CD4-positive, alpha-beta T cell treated with Interleukin-15 for 4 hours (primary cell): ENCODE measurements at places on chromosomes 7 and 10.

GRCh38 chr10:132229834-132230556, 43.2 kb downstream of the DPYSL4 start:
- peak; percentile 29 for DNase-seq

GRCh38 chr7:50564640-50565558, at the start of gene DDC:
Gene DDC (minus strand): TSS chr7:50565405. CDS start chr7:50544085, 21,320 bp downstream.
- no peak for DNase-seq

- DNase-seq = no peak
Observed at GRCh38 chr10:47397256-47397655, 13.2 kb upstream of the ZNF488 start.

DNA sequence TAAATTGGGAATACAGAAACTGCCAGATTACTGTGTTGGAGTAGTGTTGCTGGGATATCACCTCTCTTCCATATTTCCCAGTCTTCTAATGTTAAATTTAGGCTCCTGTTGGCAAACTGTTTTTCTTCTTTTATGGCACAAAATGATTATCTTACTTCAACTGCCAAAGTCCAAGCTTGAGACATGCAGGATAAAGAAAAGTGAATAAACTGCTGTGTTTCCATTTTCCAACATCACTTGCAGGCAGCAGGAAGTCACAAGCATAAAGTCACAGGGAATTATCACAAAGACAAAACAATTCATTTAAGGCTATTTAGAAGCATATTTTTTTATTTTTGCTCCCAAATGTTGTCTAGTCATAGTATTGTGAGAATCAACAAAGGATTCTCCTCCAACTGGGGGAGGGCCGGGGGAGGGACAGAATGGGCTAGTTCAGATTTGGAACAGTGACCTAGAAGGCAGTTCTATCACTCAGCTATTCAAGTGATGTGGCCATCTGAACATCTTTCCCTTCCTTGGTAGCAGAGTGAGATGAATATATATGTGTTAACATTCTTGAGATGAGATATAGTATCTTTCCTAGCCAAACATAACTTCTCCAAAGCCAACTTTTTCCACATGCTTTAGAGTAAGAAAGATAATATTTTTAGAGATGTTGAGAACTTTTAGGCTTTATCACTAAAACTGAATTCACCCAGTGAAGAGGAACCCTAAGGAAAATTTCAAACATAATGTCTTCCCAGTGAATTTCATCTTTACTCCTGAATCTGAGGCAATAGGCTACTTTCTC, 364.7 kb downstream of the CTNNA3 start:
- DNase-seq = no peak

DNA sequence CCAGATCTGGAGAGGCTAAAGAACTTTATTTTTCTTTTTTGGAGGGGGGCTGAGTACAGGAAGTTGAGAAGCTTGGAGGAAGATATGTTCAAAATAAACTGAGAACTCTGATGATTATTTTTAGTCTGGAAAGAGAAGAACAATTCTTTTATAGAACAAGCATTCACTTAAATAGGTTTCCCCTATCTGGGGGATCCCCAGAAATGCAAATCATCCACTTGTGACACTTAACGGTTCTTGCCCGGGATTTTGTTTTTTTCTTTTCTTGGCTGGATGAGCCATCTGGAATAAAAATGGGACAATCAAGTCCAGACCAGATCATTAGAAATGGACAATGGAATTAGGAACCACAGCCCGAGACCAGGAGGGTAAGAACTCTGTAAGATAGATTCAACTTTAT, 95.9 kb upstream of the EGR2 start:
- DNase-seq = no peak

GRCh38 chr10:130202984-130203621, 66.9 kb downstream of the GLRX3 start:
- no peak for DNase-seq

DNA sequence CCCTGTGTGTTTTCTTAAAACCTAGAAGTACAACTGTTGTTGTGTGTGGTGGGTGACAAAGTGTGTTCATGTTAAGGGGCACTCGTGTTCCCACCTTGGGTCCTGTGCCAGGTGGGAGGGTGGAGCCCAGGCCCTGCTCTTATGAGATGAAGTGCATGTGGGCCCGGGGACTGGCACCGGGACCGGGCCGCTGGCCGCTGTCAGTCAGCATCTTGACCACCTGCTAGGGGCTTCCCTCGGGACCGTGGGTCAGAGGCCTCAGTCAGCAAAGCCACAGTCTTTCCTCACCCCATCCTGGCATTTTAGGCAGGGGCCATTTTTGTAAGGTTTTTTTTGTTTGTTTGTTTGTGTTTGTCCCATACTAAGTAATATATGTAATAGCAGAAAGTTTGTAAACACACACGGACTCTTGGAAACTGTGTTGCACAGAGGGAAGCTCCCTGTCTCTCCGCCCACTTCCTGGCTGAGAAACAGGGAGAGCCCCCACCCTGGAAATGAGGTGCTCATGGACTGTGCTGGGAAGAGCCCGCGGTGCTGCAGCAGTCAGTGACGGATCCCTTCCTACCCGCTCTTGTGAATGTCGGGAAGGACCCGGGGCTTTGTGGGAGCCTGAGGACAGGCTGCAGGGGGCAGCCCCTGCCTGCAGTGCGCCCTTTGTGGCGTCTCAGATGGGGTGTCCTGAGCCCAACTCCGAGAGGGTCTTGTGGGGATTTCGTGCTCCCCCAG, 13.4 kb downstream of the AGAP3 start:
- DNase-seq = no peak

DNA sequence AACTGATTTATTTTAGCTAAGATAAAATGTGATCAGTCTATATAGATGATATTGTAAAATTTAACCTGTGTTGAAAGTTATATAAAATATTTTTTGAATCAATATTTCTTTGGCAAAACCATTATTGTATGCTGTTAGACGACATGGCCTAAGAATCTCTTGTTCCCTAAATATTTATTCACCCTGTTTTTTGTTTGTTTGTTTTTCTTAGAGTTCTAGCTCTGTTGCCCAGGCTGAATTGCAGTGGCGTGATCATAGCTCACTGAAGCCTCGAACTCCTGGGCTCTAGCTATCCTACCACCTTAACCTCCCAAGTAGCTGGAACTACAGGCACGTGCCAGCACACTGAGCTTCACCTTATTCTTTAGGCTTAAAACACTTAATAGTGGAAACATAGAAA, 410.7 kb downstream of the ARL4A start:
- DNase-seq = no peak

DNA sequence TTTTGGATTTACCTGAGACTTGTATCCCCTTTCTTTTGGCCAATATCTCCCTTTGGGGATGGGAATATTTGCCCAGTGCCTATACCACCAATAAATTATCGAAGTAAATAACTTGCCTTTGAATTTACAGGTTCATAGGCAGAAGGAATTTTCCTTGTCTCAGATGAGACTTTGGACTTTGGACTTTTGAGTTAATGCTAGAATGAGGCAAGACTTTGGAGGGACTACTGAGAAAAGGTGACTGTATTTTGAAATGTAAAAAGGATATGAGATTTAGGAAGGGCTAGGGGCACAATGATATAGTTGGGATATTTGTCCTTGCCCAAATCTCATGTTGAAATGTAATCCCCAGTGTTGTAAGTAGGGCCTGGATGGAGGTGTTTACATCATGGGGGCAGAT, 384.5 kb upstream of the GHITM start:
- no peak for DNase-seq

- DNase-seq = no peak
Observed at GRCh38 chr7:149180722-149181449, 14.5 kb upstream of the ZNF282 start.

GRCh38 chr7:108604307-108605077, 34.8 kb downstream of the DNAJB9 start:
- no peak for DNase-seq

GRCh38 chr10:111830359-111830758, 353.2 kb downstream of the GPAM start:
- no peak for DNase-seq

- DNase-seq = no peak
Observed at GRCh38 chr7:13800694-13801448, 188.6 kb downstream of the ETV1 start.

DNA sequence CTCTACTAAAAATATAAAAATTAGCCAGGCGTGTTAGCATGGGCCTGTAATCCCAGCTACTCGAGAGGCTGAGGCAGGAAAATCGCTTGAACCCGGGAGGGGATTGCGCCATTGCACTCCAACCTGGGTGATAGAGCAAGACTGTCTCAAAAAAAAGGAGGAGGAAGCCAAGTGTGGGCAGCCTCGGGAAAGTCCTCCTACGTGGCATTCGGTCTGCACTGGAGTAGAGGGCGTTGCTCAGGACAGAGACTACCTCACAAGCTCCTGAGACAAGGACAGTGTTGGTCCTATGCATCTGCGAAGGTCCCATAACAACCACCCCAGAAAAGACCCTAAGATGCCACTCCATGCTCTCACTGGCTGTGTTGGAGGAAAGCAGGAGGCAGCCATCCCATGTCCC, 10.0 kb upstream of the SERPINE1 start:
- DNase-seq = no peak

GRCh38 chr10:11663763-11664555, 52.5 kb upstream of the USP6NL start:
- no peak for DNase-seq

DNA sequence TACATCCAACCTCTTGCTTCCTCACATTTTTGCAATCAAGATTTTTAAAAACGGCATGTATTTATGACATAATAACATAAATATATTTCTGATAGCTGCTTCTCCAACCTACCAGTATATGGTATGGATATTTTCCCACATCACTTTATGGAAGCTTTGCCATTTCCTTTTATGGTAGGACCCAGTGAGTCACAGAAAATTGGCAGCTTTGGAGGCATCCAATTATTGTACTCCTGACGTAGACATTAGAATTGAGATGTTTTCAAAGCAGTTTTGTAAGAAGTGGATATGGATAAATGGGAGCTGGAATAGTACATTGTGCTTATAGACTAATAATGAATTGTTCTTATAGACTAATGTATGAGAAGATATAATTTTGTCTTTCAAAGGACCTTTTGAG, 23.8 kb upstream of the BICC1 start:
- no peak for DNase-seq

DNA sequence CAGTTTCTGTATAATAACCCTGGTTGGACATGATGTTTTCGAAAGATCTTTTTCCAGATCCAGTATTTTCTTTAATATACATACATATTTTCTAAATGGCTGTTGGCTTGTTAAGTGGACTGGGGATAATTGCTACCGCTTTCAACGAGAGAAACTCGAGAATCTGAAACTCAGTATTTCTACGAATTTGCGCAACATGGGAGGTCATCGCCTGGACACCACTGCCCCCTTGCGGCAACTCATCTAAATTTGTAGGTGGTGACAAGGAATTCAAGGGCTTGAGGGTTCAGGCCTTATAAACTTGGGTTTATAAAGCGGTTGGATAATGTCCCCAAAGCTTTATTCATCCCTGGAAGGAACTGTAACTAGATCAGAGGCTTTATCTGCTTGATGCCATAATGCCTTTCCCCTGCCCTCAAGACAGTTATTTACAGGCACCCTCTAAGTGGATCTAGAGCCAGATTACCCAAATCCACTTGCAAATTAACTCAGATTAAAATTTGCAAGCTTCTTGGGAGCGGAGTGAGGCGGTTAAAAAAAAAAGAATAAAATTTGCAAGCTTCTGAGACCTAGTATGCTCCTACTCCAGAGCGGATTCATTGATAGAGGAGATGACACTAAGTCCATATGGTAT, 21.3 kb upstream of the KCNK18 start:
- peak; percentile 67 for DNase-seq

GRCh38 chr10:124003070-124003419, 90.4 kb downstream of the CHST15 start:
- DNase-seq = no peak

DNA sequence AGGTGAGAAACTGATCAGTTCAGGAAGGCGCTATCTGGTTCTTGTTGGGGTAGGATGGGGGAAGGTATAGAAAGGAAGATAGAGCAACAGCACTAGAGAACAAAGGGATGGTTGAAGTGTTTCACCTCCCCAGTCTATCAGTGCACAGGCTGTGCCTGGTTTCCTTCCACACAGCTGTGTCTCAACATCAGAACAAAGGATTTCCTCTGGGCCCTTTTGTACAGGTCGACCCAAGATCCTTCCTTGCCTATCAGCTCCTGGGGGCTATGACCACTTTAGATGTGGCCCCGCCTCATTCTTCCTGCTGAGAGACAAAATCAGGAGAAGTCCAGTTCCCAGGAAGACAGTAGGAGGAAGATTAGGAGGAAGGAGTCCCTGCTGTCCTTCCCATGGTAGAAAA, 65.6 kb downstream of the NAMPT start:
- DNase-seq = no peak

- DNase-seq = no peak
Observed at GRCh38 chr7:149295481-149295850, 33.5 kb downstream of the ZNF783 start.

DNA sequence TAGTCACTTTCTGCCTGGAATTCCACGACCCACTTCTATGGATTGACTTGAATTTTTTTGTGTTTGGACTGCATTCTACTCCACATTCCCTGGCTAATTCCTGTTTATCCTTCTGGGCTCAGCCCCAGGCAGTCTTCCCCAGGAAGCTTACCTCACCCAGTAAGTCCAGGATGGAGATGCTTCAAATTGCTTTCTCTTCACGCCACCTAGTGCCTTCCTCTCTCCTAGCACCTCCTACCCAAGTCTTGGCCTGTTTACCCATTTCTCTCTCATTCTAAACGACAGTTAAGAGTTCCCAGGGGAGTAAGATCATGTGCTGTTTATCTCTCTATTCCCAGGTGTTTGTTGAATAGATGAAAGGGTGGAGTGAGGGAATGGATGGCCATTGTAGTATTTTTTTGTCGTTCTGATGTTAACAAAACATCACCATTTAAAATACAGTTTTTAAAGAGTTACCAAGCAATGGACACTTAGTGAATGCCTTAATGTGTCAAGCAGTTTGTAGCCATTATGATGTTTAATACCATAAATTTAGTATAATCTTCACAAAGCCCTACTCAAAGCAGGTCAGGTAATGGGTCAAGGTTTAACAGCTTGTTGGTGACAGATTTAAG, 45.5 kb upstream of the TARP start:
- no peak for DNase-seq

GRCh38 chr7:18927134-18927533, 190.3 kb downstream of the TWIST1 start:
- DNase-seq = no peak

DNA sequence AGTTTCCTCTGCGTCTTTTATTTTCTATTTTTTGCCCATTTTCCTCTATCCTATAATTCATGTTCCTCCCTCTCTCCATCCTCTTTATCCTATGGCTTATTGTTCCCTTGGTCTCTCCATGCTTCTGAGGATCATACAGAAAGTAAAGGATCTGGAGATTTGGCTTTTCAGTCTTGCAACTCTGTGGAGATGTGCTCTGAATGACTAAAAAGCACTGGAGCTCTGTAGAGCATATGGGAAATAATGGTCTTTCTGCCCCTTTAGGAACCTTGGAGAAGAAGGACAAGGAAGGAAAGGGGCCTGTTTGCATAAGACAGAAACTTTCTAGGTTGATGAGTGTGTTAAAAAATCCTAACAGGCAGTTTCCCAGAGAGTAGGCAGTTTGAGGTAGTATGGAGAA, 120.1 kb downstream of the PHTF2 start:
- no peak for DNase-seq

DNA sequence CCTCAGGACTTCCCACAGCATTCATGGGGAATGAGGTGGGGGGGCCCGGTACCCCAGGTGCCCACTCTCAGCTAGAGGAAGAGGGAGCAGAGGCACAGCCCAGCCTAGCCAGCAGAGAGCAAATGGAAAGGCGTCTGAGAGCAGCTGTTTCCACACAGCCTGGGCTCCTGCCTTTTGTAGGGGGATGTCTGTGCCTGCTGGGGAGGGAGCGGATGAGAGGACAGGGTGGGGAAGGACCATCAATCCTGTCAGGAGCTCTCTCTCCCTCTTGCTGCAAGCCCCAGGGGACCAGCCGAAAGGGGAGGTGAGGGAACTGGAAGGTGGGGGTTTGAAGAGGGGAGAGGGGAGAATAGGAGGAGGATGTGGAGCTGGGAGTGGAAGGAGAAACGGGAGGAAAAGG, at the start of gene PKD2L1:
Gene PKD2L1 (minus strand): TSS at position 150 of the 400 bp plus-strand sequence. CDS start 125 bp downstream, at position 25.
- no peak for DNase-seq
